Fibroblast of the conjunctiva (primary cell): ENCODE measurements at places on chromosomes 12 and 14.

- no peak for DNase-seq
Measured at GRCh38 chr12:18861287-18861858, 123.5 kb downstream of the CAPZA3 start.

DNA sequence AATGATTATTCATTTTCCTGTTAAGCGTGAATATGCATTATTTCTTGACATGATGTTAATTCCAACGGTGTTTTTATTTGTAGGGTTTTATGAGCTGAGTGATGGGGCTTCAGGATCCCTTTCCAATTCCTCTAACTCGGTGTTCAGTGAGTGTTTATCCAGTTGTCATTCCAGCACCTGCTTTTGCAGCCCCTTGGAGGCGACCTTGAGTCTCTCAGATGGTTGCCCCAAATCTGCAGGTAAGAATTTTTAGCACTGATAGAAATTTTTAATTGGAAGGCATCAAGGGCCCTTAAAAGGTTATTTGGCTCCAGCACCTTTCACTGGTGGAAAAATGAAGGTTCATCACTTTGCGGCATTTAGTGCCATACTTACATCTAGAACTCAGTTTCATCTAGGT is 3.7 kb downstream of the DACT1 start:
- DNase-seq = no peak

DNA sequence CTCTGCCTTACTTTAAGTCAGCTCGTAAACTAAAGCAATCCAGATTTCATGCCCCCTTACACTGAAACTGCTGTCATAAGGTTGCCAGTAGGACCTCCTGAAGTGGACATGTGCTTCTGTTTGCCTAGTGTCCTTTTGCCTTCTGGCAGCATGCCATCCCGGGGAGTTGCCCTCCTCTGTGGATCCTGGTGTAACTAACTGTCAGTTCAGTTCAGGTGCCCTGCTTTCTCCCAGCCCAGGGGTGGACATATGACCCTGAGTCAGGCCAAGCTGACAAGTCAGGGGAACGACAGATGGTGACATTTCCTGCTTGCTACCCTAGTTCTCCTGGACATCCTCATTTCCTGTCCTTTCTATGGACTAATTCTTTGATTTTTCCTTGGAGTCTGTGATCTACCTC is 25.6 kb downstream of the AKAP6 start:
- no peak for DNase-seq

GRCh38 chr14:27006570-27006969 is 408.7 kb upstream of the NOVA1 start:
- DNase-seq = no peak

- no peak for DNase-seq
Measured at GRCh38 chr12:55258303-55258702, 13.9 kb downstream of the OR6C74 start.

GRCh38 chr12:67222302-67222701 is 46.9 kb upstream of the CAND1 start:
- no peak for DNase-seq

GRCh38 chr12:113161415-113162016 is 12.0 kb downstream of the CFAP73 start:
- DNase-seq = no peak

DNA sequence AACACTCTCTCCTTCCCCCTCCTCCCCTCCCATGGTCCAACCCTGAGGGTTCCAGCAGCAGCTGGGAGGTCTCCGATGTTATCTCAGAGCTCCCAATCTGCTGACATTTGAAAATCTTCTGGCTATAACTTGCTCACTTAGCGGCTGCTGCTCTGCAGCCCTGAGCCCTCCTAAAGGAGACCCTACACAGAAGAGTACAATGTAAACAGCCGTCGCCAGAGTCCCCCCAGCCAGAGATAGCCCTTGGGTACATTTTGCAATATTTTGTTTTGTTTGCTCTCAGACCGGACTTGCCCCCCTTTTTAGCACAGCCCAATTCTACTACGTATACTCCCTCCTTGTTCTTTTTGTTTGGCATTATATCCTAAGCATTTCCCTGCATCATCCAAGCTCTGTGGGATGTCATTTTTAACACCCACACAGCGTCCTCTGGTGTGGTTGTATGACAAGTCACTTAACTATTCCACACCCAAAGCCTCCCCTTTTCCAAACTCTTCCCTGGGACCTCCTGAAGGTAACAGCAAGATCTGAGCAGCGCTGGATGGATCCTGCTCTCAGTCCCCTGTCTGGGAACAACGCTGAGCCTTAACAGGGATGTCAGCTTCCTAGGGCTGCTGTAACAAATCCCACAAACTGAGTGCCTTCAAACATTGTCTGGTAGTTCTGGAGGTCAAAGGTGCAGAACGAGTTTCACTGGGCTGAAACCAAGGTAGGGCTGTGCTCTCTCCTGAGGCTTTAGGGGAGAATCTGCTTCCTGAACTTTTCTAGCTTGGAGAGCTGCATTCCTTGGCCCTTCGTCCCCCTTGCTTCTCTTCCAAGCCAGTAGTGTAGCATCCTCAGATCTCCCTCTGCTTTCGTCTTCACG is 25.3 kb upstream of the TCL1B start:
- no peak for DNase-seq

DNA sequence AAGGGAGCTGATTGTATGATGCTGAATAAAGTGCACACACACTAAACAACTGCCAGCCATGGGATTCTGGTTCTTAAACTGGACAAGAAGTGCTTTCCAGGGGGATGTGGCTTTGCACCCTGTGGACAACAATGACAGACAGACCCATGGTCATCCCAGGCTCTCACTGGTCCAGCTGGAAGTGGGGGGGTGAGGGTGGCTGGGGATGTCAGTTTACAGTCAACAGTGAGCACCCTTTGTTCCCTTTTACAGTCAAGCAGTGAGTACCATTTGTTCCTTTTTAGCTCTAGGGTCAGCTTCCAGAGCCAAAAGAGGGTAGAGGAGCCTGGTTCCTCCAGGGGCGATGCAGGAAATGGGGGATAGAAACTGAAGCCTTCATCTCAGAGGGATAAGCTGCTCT is 100.7 kb downstream of the SMOC1 start:
- DNase-seq = no peak

GRCh38 chr12:124797321-124797720 is 66.3 kb downstream of the SCARB1 start:
- DNase-seq = no peak

GRCh38 chr12:68580911-68581310 is 29.8 kb upstream of the RAP1B start:
- no peak for DNase-seq

- DNase-seq = no peak
Measured at GRCh38 chr12:19435831-19436497, 3.3 kb upstream of the AEBP2 start.

DNA sequence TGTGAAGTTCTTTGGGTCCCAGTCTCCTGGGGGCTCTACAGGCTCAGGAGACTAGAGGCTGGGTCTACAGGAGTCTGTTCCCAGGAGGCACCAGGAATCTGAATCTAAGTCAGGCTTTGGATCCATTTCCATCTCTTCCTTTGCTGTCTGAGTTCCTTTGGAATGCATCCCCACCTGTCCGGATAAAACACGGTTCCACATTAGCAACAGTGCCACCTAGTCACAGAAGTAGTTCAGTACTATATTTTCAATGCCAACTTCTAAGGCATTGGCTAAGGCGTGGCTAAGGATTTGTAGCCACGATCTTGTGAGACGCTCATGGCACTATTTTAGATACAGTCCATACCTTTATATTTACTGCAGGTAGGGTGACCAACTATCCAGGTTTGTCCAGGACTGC is 15.1 kb downstream of the ZC2HC1C start:
- no peak for DNase-seq

- DNase-seq = no peak
Measured at GRCh38 chr12:94074216-94074979, 74.0 kb upstream of the PLXNC1 start.

GRCh38 chr14:81509838-81510452 is 23.7 kb downstream of the SEL1L start:
- no peak for DNase-seq

DNA sequence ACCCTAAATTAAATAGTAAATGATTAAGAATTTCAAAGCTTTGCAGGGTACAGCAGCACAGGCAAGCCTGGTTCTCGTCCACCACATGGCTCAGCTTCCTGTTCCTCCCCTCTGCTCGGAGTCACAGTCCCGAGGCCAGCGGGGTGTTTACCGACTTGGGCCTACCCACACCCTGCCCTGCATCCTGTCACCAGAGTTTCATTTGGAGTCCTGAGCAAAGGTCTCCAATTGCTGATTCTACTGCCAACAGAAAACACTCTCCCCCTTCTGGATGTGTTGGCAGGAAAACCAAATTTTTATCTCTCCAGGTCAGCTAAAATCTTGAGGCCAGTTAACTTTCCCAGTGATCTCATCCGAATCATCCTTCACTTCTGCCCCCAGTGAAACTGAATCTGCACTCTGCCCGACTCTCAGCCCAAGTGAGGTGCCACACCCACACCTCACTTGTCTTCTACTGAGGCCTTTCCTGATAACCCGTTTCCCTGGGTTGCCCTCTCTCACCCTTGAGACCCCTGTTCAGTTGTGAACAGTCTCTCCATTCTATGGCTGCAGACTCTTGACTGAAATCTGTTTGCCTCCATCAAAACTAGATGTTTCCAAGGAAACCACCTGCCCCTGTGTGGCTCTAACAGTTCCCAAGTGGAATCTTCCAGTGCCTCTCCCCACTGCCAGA is 71.2 kb downstream of the VCPKMT start:
- no peak for DNase-seq

GRCh38 chr12:85733221-85733840 is 102.9 kb downstream of the RASSF9 start:
- DNase-seq = no peak

DNA sequence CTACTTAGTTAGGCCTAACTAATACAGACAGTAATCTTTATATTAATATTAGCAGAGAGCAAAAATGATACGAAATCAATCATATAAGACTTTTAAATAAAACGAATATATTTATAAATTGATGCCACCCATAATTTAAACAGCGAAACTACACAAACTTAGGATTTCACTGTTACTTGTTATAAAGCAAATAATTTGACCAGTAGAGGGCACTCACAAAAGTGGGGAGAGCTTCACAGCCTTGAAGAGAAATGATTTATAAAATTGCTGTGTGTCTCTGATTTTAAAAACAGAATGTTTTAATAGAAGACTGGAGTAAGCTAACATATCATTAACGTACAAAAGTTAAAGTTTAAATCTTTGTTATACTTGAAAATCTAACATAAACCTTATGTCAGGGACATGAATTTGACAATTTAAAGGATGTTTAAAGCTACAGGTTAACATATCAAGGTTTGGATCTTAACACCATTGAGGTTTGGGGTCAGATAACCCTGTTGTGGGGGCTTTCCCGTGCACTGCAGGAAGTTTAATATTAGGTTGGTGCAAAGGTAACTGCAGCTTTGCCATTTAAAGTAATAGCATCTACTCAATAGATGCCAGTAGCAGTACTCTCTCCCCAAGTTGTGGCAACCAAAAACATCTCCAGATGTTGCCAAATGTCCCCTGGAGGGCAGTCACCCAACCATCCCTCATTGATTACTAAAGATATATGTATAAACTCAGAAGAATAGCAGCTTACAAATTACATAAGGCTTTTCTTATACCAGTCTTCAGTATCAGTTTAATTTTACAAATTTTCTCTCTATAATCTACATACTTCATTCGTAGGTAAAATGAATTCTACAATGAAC is 9.3 kb downstream of the KRAS start:
- DNase-seq = peak; percentile 43

DNA sequence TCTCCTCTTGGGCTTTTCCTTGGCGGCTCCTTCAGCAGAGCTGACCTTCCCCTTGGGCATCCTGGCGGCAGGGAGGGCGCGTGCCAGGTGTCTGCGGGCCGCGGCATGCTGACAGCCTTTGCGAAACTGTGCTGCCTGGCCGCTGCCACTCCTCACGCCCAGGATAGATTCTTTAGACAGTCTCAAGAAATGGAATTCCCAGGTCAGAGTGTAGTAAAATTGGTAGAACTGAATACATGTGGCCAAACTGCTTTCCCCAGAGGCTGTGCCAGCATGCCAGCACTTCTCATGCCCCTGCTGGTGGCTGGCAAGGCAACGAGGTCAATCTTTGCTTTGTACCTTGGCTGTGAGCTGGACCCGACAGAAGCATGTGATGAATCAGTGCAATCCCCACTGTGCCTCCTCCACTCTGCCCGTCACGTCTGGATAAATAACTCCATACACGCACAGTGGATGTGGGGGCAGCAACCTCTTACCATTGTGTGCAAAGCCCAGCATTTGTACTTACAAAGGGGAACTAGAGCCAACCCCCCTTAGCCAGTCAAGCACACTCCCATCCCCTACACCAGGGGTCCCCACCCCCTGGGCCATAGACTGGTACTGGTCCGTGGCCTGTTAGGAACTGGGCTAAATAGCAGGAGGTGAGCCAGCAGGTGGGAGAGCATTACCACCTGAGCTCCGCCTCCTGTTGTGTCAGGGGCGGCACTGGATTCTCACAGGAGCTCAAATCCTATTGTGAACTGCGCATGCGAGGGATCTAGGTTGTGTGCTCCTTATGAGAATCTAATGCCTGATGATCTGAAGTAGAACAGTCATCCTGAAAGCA is 90.9 kb downstream of the ACTN1 start:
- no peak for DNase-seq

DNA sequence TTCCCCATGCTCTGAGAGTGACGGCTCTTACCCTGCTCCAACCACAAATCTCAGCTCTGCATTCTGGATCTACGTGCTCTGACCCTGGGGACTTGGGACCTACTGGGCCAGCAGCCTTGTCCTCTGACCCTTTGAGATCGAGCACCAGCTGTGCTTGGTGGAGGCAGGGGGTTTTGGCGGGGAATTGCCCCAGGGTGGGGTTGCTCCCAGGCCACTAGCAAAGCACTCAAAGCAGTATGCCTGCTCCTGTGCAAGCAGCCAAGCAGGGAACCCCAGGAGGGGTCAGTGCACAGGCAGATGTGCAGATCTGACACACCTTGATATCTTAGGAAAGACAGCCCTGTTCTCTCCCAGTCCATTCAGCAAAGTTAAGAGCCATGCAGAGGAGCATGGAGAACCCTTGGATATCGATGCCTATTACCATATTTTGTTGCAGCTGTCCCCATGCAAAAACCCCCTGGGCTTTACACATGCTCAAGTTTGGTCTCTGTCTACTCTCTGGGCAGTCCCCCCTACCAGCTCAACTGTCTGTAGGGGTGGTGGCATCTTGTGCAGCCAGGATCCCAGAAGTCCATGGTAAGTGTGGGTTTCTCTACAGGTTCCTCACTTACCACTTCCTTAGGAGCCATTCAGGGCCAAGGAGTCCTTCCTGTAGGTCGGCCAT is 319.0 kb downstream of the TMTC2 start:
- DNase-seq = no peak

DNA sequence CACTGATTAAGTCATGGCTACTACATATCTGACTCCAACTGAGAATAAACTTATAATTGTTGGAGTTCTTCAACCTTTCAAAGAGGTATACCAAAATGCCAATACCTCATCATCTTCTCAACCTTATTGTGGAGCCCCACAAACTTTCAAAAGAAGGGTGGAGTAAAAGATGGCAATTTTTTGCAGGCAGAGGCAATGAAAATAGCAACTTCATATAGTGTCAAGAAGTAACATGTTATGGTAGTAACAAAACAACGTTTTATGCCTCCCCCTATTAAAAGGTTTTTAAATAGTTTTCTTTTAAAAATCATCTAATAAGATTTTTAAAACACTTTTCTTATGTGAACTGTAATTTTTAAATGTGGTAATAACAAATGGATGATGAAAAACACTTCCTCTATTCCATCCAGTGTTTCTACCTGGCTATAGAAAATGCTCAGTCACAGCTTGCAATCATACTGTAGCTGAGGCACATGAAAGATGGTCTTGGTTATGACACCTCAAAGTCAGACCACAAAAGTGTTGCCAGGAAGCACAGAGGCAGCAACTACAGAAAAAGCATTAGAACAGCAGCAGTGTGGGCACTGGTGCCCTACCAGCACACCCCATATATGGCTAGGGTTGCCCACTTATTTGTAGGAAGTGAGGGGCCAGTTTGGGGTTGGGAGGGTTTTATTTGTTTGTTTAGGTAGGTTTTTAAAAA is 7.0 kb downstream of the PPP1R12A start:
- no peak for DNase-seq
